ENCODE measurements at places on chromosomes 2 and 18. TPM values are rescaled to one million over a fixed set of nuclear protein-coding genes. Genes with fewer than 3 reads are reported as not detected.

Gene KCNG2
- not detected for total RNA-seq

Gene SPATA3
- not detected for total RNA-seq

Gene ANKRD23
- 1.4 TPM for total RNA-seq

Gene MATN3
- total RNA-seq: 1.3 TPM

Gene FOSL2
- total RNA-seq: 234 TPM

- no peak overlapping the region for H3K4me3 ChIP-seq
- peaks cover 38% of the 10 kb centered on the region for H3K36me3 ChIP-seq
- H3K27me3 ChIP-seq: no peaks in the 10 kb centered on the region
- no peak for DNase-seq
- no peak overlapping the region for H3K27ac ChIP-seq
Measured at GRCh38 chr18:54206447-54206846, 18.0 kb downstream of the MBD2 start.
